Activated CD4-positive, alpha-beta memory T cell treated with anti-CD3 and anti-CD28 coated beads, Interleukin-2, amount 10 ng/mL, durations not matched to agents 7 days and 5 days (primary cell): ENCODE measurements at places on chromosomes 5 and 9. TPM values are rescaled to one million over a fixed set of nuclear protein-coding genes. Genes with fewer than 3 reads are reported as not detected.
A peak's percentile ranks its signal among the peaks of the same experiment; 100 is the strongest.

- H3K27ac ChIP-seq = no peak overlapping the region
- H3K27me3 ChIP-seq = peaks cover 14% of the 10 kb centered on the region
- no peak overlapping the region for H3K4me3 ChIP-seq
- no peak for DNase-seq
- H3K4me1 ChIP-seq = no peaks in the 10 kb centered on the region
- no peaks in the 10 kb centered on the region for H3K36me3 ChIP-seq
These were observed 42.6 kb upstream of the ANKRD18A start for GRCh38 chr9:38662763-38663593.

DNA sequence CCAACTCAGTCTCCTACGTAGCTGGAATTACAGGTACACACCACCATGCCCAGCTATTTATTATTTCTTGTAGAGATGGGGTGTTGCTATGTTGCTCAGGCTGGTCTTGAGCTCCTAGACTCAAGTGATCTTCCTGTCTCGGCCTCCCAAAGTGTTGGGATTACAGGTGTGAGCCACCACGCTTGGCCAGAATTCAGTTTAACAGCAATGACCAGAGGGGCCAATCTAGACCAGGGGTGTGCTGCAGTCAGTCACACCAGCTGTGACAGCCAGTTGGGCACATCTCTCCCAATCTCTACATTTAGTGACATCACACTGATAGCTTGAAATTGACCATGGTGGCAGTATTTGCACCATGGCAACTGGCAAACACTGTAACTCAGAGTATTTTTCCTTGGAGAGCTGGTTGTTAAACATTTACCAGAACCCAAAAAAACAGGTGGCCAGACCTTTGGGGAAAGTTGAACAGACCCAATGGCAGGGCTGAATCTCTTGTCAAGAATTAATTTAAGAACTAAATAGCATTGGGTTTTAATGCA is 67.7 kb upstream of the UBTD2 start:
- peaks cover 1% of the 10 kb centered on the region for H3K27me3 ChIP-seq
- no peak for DNase-seq
- no peaks in the 10 kb centered on the region for H3K36me3 ChIP-seq
- no peak overlapping the region for H3K27ac ChIP-seq

DNA sequence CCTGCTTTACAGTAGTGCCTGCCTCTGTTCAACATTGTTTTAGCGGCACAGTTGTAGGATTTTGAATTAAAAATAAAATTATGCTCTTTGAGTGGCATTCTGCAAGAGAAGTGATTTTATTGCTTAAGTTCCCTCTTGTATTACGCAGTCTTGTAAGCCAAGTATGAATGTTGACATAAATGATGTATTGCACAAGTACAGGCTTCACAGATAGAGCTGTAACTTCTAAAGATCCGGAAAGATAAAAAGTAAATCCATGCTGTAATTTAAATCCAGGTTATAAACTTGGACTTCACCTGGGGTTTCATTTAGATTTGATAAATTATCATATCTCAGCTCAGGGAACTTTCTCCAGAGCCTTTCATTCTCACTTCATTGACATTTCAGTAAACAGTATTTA is 1114.7 kb downstream of the PTPRD start:
- no peak for DNase-seq
- no peaks in the 10 kb centered on the region for H3K4me1 ChIP-seq
- H3K27ac ChIP-seq = no peak overlapping the region
- H3K4me3 ChIP-seq = no peak overlapping the region
- no peaks in the 10 kb centered on the region for H3K36me3 ChIP-seq

DNA sequence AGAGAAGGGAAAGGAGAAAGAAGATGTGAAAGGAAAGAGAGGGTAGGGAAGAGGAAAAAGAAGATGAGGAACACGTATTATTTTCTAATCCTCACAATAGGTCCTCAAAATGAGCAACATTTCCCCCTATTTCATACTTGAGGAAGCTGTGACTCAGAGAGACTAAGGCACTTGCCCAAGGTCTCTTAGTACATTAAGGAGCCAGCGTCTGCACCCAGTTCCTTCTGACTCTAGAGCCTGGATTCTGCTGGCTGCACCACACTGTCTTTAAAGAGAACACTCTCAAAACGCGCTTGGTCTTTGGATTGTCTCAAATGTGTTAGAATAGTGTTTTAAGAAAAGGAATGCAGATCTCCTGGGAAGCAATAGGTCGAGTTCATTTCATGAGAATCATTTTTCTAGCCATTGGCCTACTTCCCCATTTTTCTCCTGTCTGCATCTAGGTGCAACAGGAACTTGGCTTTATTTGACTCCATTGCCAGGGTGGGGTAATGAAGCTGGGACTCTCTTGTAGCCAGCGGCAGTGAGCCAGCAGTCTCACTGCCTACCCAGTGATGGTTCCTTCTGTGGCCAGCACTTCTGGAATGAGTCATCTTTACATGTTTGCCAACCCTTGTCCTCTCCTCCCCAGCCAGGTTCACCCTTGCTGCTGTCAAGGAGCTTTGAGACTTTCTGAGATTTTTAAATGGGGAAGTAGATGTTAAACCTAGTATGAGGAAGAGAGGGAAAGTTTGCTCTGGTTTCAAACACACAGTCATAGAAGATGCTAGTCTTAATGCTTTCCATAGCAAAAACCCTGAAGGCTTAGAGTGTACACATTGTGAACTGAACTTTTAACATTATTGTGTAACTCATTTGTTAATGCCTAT is 82.7 kb downstream of the DOCK8 start:
- H3K4me1 ChIP-seq = peaks cover 59% of the 10 kb centered on the region
- no peaks in the 10 kb centered on the region for H3K27me3 ChIP-seq
- no peak overlapping the region for H3K4me3 ChIP-seq
- DNase-seq = no peak

DNA sequence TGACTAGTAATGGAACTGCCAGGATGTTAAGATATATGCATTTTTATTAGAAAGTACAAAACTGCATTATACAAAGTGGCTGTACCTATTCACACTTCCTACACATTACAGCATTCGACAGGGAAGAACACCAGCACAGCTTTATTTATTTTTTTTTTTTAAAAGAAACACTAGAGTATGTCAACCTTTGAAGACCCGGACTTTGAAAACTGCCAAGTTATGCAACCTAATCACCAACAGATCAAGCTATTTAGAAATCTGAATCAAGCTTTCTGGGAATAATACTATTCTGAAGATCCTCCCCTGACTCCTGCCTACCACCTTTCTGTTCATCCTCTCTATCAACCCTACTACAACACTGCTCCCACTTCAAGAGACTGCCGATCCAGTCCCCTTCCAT is 4.5 kb downstream of the GEMIN5 start:
- H3K36me3 ChIP-seq = peaks cover 27% of the 10 kb centered on the region
- no peak overlapping the region for H3K27ac ChIP-seq
- no peak overlapping the region for H3K4me3 ChIP-seq
- DNase-seq = no peak
- peaks cover 27% of the 10 kb centered on the region for H3K4me1 ChIP-seq

DNA sequence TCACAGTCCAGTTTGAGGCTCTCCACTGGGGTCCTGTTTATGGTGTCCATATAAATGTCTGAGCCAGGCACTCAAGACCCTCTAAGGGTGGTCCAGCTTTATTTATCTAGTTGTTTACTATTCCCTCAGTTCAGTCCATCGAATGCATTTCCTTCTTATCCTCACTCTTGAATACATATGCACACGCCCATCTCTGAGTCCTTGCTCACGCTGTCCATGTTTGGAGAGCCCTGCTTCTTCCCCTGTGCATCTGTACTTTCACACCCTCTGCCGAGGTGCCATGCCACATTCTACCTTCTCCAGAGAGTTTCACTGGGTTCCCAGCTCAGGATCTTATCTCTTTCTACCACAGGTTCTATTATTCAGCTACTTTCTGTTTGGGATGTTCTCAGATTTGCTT is 30.2 kb upstream of the SEMA6A start:
- H3K4me1 ChIP-seq = no peaks in the 10 kb centered on the region
- H3K27ac ChIP-seq = no peak overlapping the region
- no peaks in the 10 kb centered on the region for H3K27me3 ChIP-seq

GRCh38 chr5:60651872-60652620 is 47.9 kb downstream of the DEPDC1B start:
- H3K36me3 ChIP-seq = peaks cover 2% of the 10 kb centered on the region
- H3K27me3 ChIP-seq = no peaks in the 10 kb centered on the region
- no peaks in the 10 kb centered on the region for H3K4me1 ChIP-seq
- no peak overlapping the region for H3K4me3 ChIP-seq

GRCh38 chr9:118618849-118619248 is 750.4 kb downstream of the BRINP1 start:
- H3K36me3 ChIP-seq = no peaks in the 10 kb centered on the region
- H3K4me1 ChIP-seq = no peaks in the 10 kb centered on the region
- no peak overlapping the region for H3K27ac ChIP-seq
- H3K27me3 ChIP-seq = no peaks in the 10 kb centered on the region

GRCh38 chr9:2055203-2055658 is 40.1 kb downstream of the SMARCA2 start:
- no peaks in the 10 kb centered on the region for H3K27me3 ChIP-seq
- H3K27ac ChIP-seq = peak overlapping the region; percentile 55
- peaks cover 75% of the 10 kb centered on the region for H3K36me3 ChIP-seq
- H3K4me3 ChIP-seq = peak overlapping the region; percentile 10
- no peak for DNase-seq

DNA sequence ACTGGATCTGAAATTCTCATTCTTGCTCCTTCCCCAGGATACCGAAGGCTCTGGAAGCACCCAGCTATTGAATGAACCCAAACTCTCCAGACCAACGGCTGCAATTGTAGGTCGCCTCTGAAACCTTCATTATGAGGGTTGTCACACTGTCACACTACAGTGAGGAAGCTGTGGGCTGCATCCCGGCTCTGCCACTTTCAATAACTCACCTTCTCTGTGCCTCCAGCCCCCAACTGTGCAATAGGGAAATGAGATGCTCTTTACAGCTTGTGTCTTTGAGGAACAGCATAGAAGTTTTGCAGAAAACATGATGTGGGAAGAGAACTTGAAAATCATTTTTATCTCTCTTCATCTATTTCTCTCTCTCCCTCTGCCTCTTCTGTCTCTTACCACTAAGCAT is 69.6 kb upstream of the TGFBR1 start:
- no peak overlapping the region for H3K27ac ChIP-seq
- no peak for DNase-seq
- H3K4me1 ChIP-seq = peaks cover 34% of the 10 kb centered on the region
- no peaks in the 10 kb centered on the region for H3K36me3 ChIP-seq
- H3K27me3 ChIP-seq = peaks cover 10% of the 10 kb centered on the region

DNA sequence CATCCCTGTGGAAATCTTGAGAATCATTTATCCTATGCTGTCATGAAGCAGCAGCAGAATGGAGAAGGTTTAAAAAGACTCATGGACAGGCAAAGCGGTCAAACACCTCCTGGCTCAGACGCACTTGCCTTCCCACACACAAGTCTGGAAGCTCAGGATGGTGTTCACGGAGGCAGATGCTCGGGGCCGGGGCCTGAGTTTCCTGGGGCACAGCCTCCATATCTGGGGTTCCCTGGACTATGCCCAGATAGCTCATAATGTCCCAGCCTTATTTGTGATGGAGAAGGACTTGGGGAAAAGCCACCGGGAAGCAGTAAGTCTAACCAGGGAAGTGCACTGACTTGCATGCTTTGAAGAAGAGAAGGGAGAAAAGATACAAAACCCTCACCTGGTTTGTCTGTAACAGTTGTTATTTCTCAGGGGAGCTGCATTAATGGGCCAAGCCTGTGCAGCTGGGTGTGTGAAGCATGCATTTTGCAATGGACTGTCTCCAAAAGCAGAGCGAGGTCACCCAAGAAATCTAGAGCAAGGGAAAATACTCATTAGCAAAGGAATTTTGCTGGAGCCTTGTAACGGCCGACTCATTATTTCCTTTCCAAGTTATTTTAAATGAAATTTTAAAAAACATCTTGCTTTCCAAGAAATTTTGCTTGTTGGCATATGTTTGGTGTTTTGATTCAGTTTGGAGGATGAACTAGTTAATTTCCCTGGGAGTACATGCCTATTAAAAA is 3.4 kb downstream of the S1PR3 start:
- peaks cover 2% of the 10 kb centered on the region for H3K4me1 ChIP-seq
- no peak overlapping the region for H3K4me3 ChIP-seq
- H3K27ac ChIP-seq = no peak overlapping the region
- H3K27me3 ChIP-seq = peaks cover 26% of the 10 kb centered on the region
- no peaks in the 10 kb centered on the region for H3K36me3 ChIP-seq

DNA sequence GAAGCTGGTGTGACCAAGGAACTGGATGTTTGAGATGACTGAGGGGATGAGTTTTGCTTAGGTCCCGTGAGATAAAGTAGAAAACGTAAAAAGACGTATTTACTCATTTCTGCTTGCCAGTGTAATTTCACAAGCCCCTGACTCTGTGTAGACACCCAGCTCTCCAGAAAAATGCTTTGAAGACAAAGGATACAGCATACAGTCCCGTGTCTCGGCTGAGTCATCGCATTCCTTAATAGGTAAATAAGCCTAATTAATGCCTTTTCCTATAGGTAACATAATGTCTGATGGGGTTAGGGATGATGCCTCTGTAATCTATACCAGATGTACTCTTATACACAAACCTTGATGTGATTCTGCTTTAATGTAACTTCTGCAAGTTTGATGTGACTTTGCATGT is 20.2 kb downstream of the S100Z start:
- H3K4me3 ChIP-seq = no peak overlapping the region
- H3K36me3 ChIP-seq = no peaks in the 10 kb centered on the region
- H3K27ac ChIP-seq = no peak overlapping the region
- no peak for DNase-seq
- no peaks in the 10 kb centered on the region for H3K4me1 ChIP-seq

GRCh38 chr9:93320591-93321219 is 130.8 kb upstream of the FAM120A start:
- H3K4me3 ChIP-seq = no peak overlapping the region
- no peaks in the 10 kb centered on the region for H3K36me3 ChIP-seq
- no peak for DNase-seq
- H3K4me1 ChIP-seq = peaks cover 4% of the 10 kb centered on the region
- no peak overlapping the region for H3K27ac ChIP-seq
- peaks cover 19% of the 10 kb centered on the region for H3K27me3 ChIP-seq

- no peak overlapping the region for H3K4me3 ChIP-seq
- H3K36me3 ChIP-seq = no peaks in the 10 kb centered on the region
- no peak for DNase-seq
- H3K4me1 ChIP-seq = no peaks in the 10 kb centered on the region
These were observed 532.1 kb upstream of the DMAC1 start for GRCh38 chr9:8331507-8332330.

GRCh38 chr9:27491154-27491553 is 32.9 kb upstream of the IFNK start:
- H3K4me1 ChIP-seq = peaks cover 3% of the 10 kb centered on the region
- H3K27me3 ChIP-seq = no peaks in the 10 kb centered on the region
- no peaks in the 10 kb centered on the region for H3K36me3 ChIP-seq
- no peak for DNase-seq
- no peak overlapping the region for H3K4me3 ChIP-seq
- no peak overlapping the region for H3K27ac ChIP-seq

Gene POLE3
- 52.5 TPM for total RNA-seq

- no peaks in the 10 kb centered on the region for H3K27me3 ChIP-seq
- no peak overlapping the region for H3K4me3 ChIP-seq
- H3K36me3 ChIP-seq = no peaks in the 10 kb centered on the region
- no peaks in the 10 kb centered on the region for H3K4me1 ChIP-seq
These were observed 104.1 kb upstream of the BASP1 start for GRCh38 chr5:17113174-17113958.

- no peaks in the 10 kb centered on the region for H3K4me1 ChIP-seq
- no peak for DNase-seq
These were observed 91.1 kb upstream of the CD180 start for GRCh38 chr5:67287510-67288268.

Gene CD74
- 1,180 TPM for total RNA-seq

Gene COL27A1
- total RNA-seq = 1.2 TPM

Gene FCHO2
- total RNA-seq = 3.1 TPM

GRCh38 chr5:151619812-151620460 is 28.8 kb upstream of the FAT2 start:
- no peak overlapping the region for H3K27ac ChIP-seq
- H3K4me1 ChIP-seq = peaks cover 3% of the 10 kb centered on the region
- no peak overlapping the region for H3K4me3 ChIP-seq
- no peak for DNase-seq

Gene LRRC70
- 0.95 TPM for total RNA-seq

- H3K4me3 ChIP-seq = no peak overlapping the region
- H3K27ac ChIP-seq = no peak overlapping the region
- H3K36me3 ChIP-seq = no peaks in the 10 kb centered on the region
- no peaks in the 10 kb centered on the region for H3K4me1 ChIP-seq
These were observed 107.4 kb downstream of the TMEM174 start for GRCh38 chr5:73280386-73280785.
